Urinary bladder (tissue), 4 donors: ENCODE measurements at places on chromosomes 6 and 20. TPM values are rescaled to one million over a fixed set of nuclear protein-coding genes. Genes with fewer than 3 reads are reported as not detected.

DYNLRB1 gene
- 248 TPM for polyA plus RNA-seq

TNNC2 gene
- 4.1 TPM for polyA plus RNA-seq

CDSN gene
- not detected for polyA plus RNA-seq

PRDM1 gene
- 3.7 TPM for polyA plus RNA-seq

CCHCR1 gene
- polyA plus RNA-seq = 16.0 TPM

OVOL2 gene
- polyA plus RNA-seq = 0.62 TPM

PKIB gene
- 0.60 TPM for polyA plus RNA-seq

BPI gene
- 0.09 TPM for polyA plus RNA-seq

DLL1 gene
- polyA plus RNA-seq = 22.1 TPM

WFDC2 gene
- polyA plus RNA-seq = 430 TPM

DEFB132 gene
- 0.04 TPM for polyA plus RNA-seq

- no peak for DNase-seq
These were observed 21.7 kb upstream of the FYN start for GRCh38 chr6:111894951-111895350.

DNA sequence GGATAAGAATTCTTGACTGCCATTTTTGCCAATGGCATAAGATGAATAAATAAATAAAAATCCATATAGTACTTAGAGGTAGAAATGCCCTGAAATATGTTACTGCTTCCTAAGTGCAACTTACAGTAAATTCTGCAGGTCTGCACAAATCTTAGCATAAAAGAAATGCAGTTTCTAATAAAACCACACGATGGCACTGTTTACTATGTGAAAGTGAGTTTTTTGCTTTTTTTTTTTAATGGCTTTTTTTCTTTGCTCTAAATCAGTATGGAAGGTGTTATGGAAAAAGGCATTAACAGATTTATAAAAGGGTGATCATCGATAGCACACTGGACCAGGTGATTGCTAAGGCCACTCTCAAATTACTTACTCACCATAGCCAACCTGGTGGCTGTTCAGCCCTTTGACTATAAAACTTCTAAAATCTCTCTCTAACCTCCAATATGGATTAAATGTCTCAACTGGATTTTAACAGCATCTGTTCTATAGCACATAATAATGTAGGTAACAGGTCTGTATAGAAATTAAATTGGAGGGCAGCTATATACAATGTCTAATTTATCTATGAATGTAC lies 45.8 kb downstream of the AHI1 start:
- DNase-seq = peak; percentile 17

GRCh38 chr20:58308680-58309527 lies 611 bp upstream of the RAB22A start:
- no peak for DNase-seq

- no peak for DNase-seq
These were observed 22.7 kb upstream of the MLN start for GRCh38 chr6:33826537-33826936.

DNA sequence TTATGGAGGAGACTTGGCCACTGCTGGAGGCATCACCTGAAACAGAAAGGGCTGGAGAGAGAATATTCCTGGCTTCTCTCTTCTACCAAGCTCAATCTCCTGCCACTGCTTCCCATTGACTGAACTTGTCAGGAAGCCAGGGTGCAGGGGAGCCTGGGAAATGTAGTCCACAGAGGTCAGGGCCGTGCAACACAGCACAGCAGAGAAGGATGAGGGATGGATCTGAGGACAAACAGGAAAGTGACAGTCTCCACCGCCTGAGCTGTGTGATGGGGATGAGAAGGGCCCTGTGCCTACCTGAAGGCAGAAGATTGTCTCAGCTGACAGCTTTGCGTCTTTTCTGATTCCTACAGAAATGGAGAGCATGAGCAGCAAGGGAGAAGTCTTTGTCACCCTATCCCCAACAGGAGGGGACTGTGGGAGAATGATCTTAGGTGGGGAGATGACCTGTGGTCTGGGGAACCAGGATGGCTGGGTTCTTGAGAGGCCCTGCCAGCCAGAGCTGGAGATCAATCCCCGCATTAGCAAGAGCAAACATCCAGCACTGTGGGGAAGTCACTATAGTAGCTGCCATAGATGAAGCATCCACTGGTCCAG lies 114.2 kb downstream of the SNX5 start:
- DNase-seq = no peak

DNA sequence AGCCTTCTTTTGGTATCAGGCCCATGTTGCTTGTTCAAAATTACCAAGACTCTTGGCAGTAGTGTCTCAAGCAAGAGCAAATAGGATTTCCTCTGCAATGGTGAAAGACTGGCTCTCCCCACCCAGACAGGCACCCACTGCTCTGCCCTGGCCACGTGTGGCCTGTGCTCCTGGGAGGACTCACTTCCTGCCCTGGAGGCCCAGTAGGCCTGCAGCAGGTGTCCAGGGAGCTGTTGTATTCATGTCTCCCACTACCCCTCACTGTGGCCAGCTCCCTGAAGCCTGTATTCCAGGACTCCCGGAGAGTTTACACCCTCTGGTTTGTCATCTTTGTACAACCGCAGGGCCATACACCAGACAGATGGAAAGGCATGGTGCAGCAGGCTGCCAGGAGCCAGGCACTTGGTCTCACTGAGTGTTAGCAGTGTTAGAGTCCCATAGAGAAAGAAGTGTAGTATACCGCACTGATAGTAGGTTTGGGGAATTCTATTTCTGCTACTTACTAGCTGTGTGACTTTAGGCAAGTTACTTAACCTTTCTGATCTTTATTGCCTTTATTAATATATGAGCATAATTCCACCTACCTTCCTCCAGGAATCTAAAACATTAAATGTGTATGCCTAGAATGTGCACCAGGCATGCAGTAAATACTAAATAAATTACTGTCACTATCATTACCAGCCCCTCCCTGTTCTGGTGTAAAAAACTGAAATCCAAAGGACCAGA lies 159.7 kb downstream of the TMEM242 start:
- DNase-seq = no peak

DNA sequence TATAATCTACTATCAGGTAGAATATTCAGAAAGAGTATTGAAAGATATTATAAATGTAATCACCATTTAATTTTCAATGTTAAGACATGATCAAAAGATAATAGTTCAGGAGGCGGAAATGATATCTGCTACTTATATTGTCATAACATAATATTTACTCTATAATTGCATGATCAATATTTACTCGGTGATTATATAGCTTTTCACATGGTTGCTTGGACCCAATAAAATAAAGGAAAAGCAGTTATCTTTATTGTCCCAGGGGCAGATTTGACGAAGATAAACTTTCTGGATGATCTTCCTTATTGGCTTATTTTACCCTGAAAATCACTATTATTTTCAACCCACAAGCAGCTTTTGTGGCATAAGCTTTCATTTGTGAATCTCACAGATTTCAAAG lies 350.4 kb downstream of the HACE1 start:
- no peak for DNase-seq

- no peak for DNase-seq
These were observed 85.8 kb upstream of the AHI1 start for GRCh38 chr6:135583256-135583761.

DNA sequence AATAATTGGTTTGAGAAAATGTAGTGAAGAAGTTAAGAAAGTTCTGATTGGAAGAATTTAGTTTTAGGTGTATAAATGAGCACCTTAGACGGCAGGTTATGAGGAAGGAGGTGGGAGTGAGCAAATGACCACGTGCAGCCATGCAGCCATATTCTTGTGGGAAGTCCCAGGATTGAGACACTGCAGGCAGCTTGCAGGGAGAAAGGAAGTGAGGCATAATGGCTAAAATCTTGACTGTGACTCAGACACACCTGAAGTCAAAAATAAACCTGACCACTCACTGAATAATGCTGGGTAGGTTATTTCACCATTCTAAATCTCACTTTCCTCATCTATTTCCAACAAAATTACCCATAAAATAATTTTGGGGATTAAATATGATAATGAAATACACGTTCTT lies 16.6 kb downstream of the DSE start:
- DNase-seq = no peak

- no peak for DNase-seq
These were observed 142.3 kb downstream of the FARS2 start for GRCh38 chr6:5403609-5404008.

- no peak for DNase-seq
These were observed 42.3 kb upstream of the TMEM181 start for GRCh38 chr6:158517581-158517980.

DNA sequence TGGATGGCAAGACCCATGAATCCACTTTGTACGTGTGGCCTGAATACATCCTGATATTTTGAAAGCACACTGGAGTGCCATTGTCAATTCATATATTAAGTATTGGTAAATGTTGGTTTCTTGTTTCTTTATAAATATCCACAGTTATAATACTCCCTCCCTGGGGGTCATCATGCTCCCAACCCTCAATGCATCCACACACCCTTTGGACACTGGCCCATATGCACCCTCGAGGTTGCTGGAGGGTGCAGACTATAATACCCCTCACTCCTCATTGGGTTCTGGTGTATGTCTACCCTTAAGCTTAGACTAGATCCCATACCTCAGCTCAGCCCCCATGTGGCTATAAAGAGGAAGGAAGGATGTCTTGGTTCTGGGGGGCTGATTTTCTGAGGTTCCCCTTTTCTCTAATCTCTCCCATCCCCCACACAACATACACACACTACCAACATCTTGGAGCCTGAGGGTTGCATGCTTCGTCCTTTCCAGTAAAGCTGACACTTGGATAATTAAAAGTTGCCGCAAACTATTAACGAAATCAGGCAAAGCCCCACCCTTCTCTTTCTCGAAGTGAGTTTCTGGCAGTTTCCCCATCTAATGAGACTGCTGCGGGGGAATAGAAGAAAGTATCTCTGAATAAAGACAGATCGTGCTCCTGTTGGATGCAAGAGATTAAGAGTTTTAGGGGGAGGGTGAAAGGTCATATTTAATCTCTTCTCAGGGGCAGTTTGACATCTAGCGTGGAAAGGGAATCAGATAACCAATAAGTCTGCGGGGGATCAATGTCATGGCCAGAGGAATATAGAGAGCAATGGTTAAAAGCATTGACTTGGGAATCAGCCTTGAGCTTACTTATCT lies 7.4 kb downstream of the PIM1 start:
- DNase-seq = no peak

DNA sequence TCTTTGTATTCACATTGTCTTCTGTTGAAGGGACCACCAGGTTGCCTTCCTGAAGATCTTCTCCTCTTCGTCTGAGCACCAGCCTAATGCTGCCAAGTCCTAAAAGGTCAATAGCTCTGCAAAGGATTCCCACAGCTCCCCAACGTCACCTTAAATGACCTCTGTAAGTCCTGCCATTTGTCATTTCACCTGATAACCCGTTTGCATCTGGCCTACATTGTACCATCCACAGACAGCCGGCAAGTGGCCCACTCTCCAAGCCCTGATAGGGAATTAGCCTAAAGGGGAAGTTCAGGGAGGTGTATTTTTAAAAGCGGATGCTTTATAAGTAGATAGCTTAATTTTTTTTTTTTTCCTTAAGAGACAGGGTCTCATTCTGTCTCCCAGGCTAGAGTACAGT lies 127.8 kb downstream of the ZMYND8 start:
- no peak for DNase-seq

- no peak for DNase-seq
These were observed 164.9 kb upstream of the RREB1 start for GRCh38 chr6:6942831-6943230.

- DNase-seq = no peak
These were observed 803 bp upstream of the ADGRG6 start for GRCh38 chr6:142300758-142301650.

DNA sequence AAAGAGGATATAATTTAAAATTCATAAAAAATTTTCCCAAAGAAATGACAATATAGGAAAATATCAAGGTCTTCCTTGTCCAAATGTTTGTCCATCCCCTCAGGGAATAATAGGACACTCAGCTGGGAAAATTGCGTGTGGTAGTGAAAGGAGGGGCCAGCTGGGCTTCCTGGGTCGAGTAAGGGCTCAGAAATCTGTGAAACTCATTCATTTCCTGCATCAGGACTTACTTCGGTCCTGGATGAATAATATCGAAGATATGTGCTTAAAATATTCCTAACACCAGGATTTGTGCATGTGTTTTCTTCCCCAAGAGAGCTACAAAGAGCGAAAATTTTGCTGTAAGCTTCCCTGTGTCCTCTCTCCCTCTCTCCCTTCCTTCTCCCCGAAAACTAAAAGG lies 118.2 kb upstream of the GJE1 start:
- DNase-seq = no peak

DNA sequence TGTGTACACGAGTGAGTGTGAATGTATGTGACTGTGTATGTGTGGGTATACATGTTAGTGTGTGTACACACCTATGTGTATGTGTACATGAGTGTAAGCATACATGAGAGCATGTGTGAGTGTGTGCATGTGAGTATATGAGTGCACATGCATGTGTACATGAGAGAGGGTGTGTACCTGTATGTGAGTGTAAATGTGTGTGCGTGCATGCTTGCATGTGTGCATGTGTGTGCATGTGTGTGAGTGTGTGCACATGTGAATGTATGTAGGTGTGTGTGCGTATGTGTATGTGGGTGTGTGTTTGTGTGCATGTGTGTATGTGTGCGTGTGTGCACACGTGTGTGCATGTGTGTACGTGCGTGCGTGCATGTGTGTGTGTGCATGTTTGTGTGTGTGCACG lies 183.4 kb downstream of the BMP7 start:
- DNase-seq = no peak

- DNase-seq = no peak
These were observed 50.8 kb upstream of the SMLR1 start for GRCh38 chr6:130776287-130776925.
